H1 (cell line): ENCODE measurements at places on chromosomes 16 and 17.

GRCh38 chr16:73213732-73214455 is 166.0 kb upstream of the ZFHX3 start:
- DNase-seq, result no peak

GRCh38 chr16:53219795-53220454 is 165.1 kb downstream of the CHD9 start:
- DNase-seq, result no peak

DNA sequence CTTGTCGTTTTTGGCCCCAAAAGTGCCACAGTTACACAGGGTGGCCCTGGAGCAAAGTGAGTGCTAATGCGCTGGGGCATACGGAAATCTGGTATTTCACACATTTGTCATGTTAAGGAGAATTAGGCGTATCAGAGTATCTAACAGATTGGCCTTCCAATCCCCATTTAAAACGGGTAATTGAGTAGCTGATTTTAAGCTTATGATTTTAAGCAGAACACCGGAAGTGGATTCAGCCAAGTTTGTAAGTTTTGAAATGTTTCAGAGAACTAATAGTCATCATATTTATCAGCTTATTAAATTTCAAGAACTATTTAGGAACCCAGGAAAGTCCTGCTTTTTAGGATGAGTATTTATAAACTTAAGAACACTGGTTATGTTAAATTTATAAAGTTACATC is 19.5 kb downstream of the LRRC75A start:
- DNase-seq, result no peak

DNA sequence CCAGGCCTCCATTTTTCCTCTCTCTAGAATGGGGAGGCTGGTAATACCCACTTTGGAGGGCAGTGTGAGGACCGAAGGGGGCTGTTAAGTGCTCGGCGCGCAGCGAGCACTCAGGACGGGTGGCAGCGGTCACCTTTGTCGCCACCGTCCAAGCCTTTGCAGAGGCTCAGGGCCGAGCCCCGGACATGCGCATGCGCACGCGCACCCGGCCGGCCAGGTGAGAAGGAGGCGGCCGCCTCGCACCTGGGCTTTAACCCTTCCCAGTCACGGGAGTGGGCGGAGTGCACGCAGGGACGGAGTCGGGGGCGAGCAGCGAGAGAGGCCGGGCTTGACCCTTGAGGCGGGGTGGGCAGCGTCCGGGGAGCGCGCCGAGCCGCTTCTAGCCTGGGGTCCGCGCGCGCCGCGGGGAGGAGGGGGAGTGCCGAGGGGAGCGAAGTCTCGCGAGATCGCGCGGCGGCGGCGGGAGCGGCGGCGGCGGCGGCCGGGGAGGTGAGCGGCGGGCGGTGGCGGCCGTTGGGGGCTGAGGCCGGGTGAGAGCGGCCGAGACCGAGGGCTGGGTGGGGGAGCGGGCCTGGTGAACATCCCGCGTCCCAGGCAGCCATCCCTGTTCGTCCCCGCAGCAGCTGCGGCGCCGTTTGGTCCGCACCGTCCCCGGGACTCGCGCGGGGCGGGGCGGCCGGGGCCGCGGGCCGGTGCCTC is at the start of gene MRTFB:
Gene MRTFB, plus strand, starts transcription at position 443 of the 699 bp plus-strand sequence. CDS start 69,288 bp downstream, outside the sequence.
- DNase-seq, result peak; percentile 74

GRCh38 chr17:50176559-50177357 is 11.0 kb downstream of the SGCA start:
- DNase-seq, result no peak

DNA sequence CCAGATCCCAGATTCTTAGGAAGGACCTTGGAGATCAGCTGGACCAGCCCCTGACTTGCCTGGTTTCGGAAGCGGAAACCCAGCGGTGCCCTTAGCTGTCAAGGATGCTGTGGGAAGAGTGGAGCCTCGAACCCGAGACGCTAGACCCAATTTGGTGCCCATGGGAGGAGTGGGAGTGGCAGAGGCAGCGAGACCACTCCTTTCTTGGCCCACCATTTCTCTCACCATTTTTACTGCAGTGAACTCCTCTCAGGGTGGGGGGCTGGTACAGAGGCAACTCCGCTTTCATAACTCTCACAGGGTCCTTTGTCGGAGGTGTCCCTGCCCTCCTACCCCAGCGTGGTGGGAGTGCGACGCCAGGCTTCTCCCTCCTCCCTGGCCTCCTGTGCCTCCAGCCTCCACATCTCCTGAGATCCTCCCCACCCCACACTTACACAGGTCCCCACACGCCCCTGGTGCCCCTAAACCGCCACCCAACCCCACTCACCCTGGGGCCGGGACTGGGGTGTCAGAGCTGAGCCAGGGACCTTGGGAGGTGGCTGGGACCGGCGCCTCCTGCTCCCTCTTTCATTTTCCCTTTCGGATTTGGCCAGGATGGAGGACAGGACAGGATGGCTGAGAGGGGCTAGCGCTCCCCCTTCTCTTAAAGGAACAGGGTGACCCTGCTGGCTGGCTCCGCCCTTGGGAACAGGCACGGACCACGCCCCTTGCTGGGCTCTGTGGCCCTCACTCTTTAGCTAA is at the start of gene GJD3:
Gene GJD3, minus strand, starts transcription at position 617 of the 741 bp plus-strand sequence. CDS start 922 bp downstream, outside the sequence.
- no peak for DNase-seq

DNA sequence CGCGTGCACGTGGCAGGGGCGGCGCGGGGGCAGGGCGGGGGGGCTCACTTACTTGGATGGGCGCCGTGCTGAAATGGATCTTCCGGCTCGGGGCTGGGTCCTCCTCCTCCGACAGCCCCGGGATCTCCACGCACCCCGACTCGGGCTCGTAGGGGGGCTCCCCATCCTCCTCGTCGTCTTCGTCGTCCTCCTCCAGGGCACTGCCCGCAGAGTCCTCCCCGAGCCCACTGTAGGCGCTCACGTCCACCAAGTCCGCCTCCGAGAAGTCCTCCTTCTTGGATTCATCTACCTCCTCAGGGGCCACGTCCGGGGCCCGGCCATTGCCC is 1.4 kb downstream of the PPP1R9B start:
- DNase-seq, result no peak

GRCh38 chr17:7775051-7775450 is 57.5 kb downstream of the DNAH2 start:
- no peak for DNase-seq

- DNase-seq, result no peak
Observed at GRCh38 chr17:8695241-8695640, 49.4 kb downstream of the CCDC42 start.

GRCh38 chr17:61897548-61898180 is 30.1 kb downstream of the INTS2 start:
- no peak for DNase-seq

GRCh38 chr17:35132099-35132498 is 10.0 kb downstream of the NLE1 start:
- DNase-seq, result no peak

- no peak for DNase-seq
Observed at GRCh38 chr16:75576384-75576811, 10.2 kb downstream of the GABARAPL2 start.

DNA sequence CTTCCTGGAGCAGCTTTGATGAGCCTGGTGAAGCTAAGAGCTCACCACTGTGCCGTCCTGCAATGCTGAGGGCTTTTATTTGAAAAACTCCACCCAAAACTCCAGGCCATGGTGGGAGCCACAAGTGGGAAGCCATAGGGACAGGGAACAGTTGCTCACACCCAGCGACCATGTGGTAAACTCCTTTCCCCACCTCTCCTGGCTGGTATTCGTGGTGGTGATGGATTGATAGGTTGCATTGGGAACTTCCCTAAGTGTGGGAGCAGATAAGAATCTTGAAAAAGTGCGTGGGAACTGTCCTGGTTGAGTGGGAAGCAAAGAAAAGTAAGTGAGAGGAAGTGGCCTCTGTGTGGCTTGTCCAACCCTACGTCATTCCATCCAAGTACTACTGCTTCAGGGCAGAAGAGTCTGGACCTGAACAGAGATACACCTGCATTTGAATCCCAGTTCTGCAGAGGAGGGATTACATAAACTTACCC is at the start of gene CCL1:
Gene CCL1, minus strand, starts transcription at position 51 of the 479 bp plus-strand sequence. CDS start 72 bp downstream, outside the sequence.
- no peak for DNase-seq

DNA sequence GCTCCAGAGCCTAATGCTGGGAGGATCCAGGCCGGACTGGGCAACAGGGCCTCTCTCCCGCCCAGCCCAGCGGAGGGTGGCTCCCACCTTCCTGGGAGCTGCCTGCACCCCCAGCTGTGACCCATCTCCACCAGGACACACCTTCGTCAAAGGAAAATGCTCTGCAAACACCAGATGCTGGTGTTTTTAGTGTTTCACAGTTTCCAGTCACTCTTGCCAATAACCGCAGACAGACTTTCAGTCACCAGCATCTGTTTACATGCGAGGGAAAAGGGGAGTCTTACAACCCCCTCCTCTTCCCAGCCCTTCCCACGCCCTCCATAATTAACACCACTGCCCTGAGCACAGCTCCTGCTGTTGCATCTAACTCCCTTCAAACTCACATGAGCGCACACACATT is 25.3 kb downstream of the KLHDC4 start:
- no peak for DNase-seq

DNA sequence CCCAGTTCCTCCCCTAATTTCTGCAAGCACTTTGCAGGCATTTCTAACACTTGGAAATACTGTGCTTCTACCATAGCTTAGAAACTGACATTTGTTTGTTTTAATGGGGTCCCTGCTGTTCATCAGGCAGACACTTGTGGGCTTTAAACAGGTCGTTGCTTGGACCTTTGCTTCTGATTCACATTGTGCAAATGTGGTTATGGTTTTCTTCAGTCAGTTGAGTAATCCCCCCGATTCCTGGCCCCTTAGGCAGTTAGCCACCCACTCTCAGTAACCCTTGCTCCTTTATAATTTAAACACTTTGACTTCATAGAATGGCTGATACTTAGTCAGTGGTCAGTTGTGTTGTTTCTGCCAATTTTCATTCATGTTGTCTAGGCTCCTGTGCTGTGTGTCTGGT is 39.4 kb downstream of the SLC47A1 start:
- no peak for DNase-seq

- no peak for DNase-seq
Observed at GRCh38 chr16:13550254-13550653, 369.7 kb upstream of the ERCC4 start.

DNA sequence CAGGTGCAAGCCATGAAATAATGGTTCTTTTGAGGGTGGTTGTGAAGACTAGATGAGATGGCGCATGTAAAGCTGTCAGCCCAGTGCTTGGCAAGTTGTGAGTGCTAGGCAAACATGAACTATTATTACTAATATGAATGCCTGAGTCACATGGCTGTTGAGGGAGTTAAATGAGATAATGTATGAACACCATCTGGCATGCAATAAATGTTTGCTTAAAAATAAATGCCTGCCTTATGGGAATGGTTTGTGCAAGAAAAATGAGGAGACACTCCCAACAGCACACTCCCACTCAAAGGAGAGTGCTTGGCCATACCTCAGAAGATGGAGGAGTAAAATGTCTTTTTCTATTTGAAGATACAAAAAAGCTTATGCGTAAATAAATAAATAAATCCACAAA is 3.6 kb downstream of the MAPK3 start:
- no peak for DNase-seq

DNA sequence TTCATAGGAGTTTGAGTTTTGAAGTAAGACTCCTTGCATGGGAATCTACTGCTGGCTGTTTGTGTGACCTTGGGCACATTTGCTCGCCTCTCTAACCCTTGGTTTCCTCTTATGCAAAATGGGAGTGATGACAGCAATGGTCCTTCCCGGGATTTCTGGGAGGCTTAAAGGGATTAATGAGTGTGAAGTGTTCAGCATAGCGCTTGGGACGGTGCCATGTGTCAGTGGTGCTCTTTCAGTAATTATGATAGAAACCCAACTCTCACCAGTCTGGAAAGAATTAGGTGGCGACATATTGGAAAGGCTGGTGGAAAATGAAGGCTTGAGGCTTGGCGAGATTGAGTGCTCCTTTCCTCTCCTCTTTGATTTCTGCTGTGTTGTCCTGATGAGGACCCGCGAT is 429.2 kb upstream of the EEF2KMT start:
- DNase-seq, result no peak

DNA sequence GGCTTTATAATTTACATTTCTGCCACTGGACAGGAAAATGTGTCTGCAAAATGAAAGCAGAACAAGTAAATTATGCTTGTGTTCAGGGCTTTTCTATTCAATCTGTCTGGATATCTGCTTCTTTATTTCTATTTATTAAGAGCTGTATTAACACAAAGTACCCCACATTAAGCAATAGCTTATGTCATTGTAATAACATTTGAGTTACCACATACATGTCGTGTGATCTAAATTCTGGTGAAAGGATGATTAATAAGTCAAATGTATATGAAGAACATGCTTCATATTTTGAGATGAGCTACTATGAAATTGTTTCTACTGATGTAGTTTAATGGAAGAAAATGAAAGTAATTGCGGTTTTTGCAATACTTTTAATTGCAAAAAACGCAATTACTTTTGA is 238.2 kb downstream of the KCNJ2 start:
- DNase-seq, result no peak

- DNase-seq, result no peak
Observed at GRCh38 chr17:17125136-17126084, 80.7 kb downstream of the PLD6 start.

- DNase-seq, result no peak
Observed at GRCh38 chr17:48994549-48995303, 2.5 kb upstream of the IGF2BP1 start.

DNA sequence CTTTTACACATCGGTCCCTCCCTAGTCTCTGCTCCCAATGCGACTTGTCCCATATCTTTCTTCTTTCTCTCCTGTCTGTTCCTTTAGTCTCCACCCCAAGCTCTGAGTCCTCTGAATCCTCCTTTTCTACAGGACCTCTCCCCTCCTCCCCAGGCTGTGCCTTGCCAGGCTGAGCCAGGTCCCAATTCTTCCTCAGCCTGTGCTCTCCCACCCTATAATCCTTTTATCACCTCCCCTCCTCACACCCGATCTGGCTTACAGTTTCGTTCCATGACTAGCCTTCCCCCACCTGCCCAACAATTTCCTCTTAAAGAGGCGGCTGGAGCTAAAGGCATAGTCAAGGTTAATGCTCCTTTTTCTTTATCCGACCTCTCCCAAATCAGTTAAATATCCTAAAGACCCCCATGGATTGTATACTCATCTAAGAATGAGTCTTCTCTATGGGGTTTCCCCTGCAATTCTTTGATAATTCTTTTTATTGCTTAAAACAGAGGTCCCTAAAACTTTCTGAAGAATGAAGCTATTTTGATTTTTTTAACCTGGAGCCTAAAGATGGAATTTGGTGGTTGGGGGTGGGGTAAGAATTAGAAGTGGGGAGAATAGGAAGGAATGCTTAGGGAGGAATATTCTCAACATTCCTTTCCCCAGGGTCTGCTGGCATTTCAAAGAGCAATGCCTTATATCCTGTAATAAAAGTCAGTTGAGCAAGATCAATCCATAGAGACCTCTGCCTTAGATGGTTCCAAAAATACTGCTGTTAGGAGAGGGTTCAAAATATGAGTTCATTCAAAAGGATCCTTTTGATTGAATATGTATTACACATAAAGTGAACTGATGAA is 102.8 kb downstream of the MYO1D start:
- no peak for DNase-seq
